Dorsolateral prefrontal cortex (tissue), 122 donors: ENCODE measurements at places on chromosomes 3 and 15. TPM values are rescaled to one million over a fixed set of nuclear protein-coding genes. Genes with fewer than 3 reads are reported as not detected.
A peak's percentile ranks its signal among the peaks of the same experiment; 100 is the strongest.

Gene FOXL2
- total RNA-seq, result 0.45 TPM

Gene RAB11A
- 133 TPM for total RNA-seq

Gene MYO1E
- 60.4 TPM for total RNA-seq

Gene NLGN1
- total RNA-seq, result 55.8 TPM

Gene PODXL2
- total RNA-seq, result 105 TPM

Gene HACD2
- 41.9 TPM for total RNA-seq

Gene SLC35A5
- total RNA-seq, result 49.6 TPM

Gene TBCCD1
- 11.6 TPM for total RNA-seq

Gene TNIK
- 111 TPM for total RNA-seq

Gene CLRN1
- total RNA-seq, result not detected

Gene C15orf62
- total RNA-seq, result 0.56 TPM

Gene ANKUB1
- total RNA-seq, result 1.4 TPM

DNA sequence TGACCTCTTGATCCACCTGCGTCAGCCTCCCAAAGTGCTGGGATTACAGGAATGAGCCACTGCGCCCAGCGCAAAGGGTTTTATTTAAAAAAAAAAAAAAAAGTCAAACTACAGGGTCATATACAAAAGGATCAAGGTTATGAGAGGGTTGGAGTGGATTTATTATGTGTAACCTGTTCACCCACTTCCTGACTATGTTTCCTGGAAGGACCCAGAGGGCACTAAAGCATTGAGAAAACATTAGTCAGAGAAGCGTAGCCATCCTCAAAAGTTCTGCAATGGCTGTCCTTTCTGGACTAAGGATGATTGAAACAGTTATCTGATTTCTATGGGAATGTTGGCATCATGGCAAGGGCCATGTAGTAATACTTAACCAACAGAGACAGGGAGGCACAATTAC lies 7.3 kb upstream of the SCAPER start:
- DNase-seq, result no peak

GRCh38 chr3:45711931-45712330 lies 22.7 kb downstream of the SACM1L start:
- no peak for DNase-seq

DNA sequence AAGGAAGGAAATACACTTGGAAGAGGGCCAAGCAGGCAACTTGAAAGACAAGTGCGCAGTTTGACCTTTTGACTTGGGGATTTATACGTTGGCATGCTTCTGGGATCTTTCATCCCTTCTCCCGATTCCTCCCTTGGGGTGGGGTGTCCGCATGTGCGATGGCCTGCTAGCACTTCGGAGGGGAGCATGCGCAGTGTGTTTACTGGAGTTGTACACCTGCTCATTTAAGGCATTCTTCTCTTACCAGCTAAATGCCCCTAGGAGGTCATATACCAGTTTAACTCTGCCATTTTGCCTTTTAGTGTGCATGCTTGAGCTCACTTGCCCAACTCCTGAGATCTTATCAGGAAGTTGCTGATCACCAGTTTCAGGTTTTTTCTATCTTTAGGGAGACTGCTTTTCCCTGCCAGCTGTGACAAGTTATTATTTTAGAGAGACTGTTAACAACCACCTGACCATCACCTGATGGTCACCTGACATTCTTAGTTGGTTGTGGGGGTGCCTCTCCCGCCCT lies 63.5 kb downstream of the BFSP2 start:
- no peak for DNase-seq

DNA sequence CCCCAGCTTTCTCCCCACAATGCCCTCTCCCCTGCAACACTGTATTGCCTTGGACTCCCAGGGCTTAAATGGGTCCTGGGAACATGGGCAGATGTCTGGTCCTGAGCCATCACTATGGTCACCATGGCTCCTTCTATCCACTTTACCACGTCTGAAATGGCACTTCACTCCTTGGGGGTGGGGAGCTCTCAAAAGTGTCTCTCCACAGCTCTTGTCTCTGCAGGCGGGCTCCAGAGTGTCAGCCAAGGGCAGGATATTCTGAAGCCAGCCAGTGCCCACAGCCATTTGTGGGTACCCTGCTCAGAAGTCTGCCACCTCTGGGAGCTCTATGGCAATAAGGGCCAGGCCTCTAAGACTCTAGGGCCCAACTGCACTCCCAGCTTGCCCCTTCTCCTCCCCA lies 163.9 kb downstream of the PPM1L start:
- no peak for DNase-seq

DNA sequence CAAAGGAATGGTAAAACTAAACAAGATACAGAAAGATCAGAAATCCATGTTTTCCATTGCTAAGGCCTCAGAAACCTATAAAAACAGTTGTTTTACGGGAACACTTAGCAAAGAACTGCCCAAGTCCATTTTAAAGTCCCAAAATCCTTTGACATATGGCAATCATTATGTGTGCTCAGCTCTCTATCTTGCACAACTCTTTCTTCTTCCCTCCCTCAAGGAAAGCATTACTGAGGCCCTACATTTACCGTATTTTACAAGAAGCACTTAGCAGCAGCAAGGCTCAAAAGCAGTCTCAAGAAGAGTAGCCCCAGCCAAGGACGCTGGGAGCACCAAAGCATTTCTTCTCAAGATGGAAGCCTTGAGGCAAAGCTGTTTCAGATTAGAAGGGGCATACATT lies 169.6 kb upstream of the LRTM1 start:
- no peak for DNase-seq

GRCh38 chr3:15815696-15816095 lies 17.9 kb upstream of the ANKRD28 start:
- no peak for DNase-seq

- DNase-seq, result no peak
Observed at GRCh38 chr3:28940994-28941393, 339.9 kb upstream of the RBMS3 start.

GRCh38 chr3:4496087-4496452 lies 2.9 kb downstream of the ITPR1 start:
- DNase-seq, result no peak

GRCh38 chr3:50008931-50009330 lies 69.0 kb downstream of the RBM6 start:
- no peak for DNase-seq

GRCh38 chr3:48429960-48430707 lies at the start of gene PLXNB1:
PLXNB1 (minus strand) TSS chr3:48430086; CDS start chr3:48424611, 5,475 bp downstream.
- DNase-seq, result no peak

- DNase-seq, result no peak
Observed at GRCh38 chr3:117252208-117252607, 542.6 kb downstream of the TUSC7 start.

GRCh38 chr3:81293156-81293555 lies 468.3 kb downstream of the GBE1 start:
- no peak for DNase-seq

- DNase-seq, result no peak
Observed at GRCh38 chr3:98980915-98981596, 79.6 kb upstream of the DCBLD2 start.

DNA sequence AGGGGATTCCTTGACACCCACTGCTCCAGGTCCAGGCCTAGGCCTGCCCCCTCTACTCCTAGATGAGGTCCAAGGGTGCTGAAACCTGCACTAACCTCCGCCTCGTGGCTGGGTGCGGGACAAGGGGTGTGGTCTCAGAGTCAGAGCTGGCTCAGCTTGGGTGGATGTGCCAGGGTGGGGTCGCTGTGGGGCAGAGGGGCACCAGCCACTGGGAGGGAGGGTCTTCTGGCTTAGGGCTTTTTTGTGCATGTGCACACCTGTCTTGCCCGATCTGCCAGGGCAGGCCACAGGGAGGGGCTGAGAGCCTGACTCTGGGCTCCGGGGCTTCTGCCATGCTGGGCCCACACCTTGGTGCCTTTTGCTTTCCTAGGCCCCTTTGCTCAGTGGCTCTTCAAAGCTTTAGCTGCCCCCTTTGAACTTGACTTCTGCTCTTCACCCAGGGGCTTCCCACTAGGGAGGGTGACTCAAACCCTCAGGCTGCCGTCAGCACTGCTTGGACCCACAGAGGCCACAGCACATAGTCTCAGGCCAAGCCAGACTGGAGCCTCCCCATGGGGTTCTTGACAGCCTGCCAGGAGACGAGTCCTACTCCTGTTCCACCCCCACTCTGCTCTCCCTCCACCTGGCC lies 73.0 kb downstream of the KLF13 start:
- DNase-seq, result no peak

GRCh38 chr15:101126618-101127505 lies 125.0 kb downstream of the CHSY1 start:
- no peak for DNase-seq

DNA sequence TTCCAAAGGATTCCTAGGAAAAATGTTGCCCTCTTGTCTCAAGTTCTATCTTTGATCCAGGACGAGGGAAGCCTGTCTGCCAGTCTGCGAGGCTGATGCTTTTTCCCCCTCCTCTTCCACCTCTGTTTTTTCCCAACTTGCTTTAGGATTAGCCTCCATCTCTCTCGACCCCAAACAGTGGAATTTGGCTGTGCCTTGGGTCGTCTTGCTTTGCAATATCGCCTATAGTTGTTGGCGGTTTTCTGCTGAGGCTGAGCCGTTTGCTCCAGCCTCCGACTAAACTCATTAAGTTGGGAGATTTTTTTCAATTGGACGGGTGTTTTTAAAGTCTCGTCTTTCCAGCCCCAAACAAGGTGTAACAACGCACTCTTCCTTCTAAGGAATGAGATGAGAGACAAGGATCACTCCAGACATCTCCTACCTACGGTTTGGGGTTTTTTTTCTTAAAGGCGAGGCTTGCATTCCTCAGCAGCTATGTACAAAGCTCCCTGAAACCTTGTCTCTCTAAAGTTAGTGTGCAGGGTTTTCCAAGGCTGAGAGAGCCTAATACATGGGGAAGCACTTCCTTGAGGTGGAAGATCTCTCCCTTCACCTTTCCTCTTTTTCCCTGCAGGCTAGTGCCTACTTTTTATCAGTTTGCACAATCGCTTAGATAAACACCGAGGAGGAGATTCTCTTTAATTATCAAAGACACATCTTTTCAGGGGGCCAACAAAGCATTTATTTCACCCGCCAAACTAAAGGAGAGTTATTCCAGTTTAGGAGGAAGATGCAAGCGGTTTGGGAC lies 4.8 kb upstream of the NR2F2 start:
- DNase-seq, result no peak

GRCh38 chr15:68739390-68740080 lies 81.2 kb downstream of the ANP32A start:
- no peak for DNase-seq

DNA sequence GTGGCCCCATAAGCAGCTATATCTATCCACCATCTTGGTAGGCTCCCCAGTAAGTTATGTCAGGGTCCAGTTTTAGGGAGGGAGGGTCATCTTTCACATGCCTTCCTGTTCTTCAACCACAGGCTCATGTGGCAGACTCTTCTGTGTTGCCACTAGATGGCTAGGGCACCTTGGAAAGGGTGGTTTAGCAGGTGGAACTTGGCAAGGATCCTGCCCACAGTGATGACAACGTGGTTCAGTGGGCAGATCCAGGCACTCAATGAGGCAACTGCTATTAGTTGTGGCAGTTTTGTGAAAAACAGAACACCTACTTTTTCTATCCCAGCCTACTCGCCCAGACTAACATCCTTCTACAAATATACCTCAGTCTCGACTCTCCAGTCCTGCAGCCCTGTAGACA lies 7.2 kb upstream of the RBP1 start:
- no peak for DNase-seq

GRCh38 chr3:176795891-176796290 lies 401.4 kb downstream of the TBL1XR1 start:
- no peak for DNase-seq

- no peak for DNase-seq
Observed at GRCh38 chr3:147654827-147655226, 245.7 kb downstream of the ZIC1 start.

- no peak for DNase-seq
Observed at GRCh38 chr15:74824976-74825375, 1.5 kb upstream of the CPLX3 start.

- peak; percentile 68 for DNase-seq
Observed at GRCh38 chr3:37243820-37244748, 69.7 kb upstream of the LRRFIP2 start.

GRCh38 chr15:68561171-68561900 lies 17.5 kb upstream of the CORO2B start:
- DNase-seq, result no peak

DNA sequence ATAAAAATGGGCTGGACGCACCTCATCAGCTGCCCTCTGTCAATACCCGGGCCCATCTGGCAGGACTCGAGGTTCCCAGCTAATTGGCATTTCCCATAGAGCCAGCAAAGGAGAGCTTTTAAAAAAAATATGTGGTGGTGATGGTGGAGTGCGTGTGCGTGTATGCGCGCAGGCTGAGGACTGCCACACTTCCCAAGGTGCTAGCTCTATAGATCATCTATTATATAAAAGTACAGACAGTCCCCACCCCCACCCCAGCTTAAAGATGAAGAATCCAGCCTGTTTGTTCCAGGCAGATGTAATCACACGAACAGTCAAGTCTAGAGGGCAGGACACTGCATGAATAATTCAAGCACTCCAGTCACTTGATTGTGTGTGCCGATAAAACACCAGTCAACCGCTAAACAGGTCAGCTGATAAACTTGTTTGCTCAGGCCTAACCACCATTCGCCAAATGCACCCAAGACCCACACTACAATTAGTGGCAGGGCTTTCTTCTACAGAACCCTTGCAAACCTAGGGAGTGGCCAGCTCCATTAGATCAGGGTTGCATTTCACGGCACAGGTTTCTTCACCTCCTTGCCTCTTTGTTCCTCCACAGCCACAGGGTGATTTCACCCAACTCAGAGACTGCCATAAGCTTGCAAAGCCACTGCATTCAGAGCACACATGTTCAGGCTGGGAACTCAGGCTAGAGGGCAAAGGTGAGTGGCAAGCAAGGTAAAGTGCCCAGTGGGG lies 5.8 kb downstream of the TLE3 start:
- DNase-seq, result no peak
